ENCODE measurements at places on chromosomes 3 and 15.

GRCh38 chr3:73601481-73601880 is 23.3 kb downstream of the PDZRN3 start:
- DNase-seq = no peak

DNA sequence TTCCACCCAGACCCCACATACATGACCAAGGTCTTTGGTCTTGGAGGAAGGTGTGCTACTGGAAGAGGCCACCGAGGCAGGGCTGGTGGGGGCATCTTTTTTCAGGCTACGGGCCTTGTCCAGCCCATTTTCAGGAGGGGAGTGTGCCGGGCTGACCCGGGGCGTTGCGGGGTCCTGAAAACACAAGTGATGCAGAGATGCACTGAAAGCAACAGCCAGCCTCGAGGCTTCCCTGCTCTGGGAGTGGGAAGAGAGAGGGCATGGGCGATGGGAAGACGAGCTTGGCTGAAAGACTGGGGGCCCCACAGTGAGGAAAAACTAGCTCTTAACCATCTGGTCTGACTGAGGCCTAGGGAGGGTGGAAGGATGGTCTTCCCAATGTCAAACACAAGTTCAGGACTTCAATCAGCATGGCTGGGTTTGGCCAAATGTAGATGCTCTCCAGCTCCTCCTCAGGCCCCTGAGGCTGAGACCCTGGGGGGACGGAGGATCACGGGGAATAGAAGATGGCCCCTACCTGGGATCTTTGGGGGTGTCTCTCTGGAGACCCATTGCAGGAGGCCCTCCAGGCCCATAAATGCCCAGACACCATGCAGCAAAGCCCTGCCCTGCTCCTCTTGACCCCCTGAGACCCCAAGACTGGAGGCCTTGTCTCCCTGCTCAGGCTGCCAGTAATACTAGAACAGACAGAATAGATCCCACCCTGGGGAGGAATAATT is 38.9 kb downstream of the TLE3 start:
- no peak for DNase-seq

- DNase-seq = no peak
Measured at GRCh38 chr3:169841171-169841570, 28.5 kb upstream of the LRRC34 start.

GRCh38 chr3:103693831-103694230 is 1259.0 kb downstream of the ZPLD1 start:
- DNase-seq = no peak

GRCh38 chr3:107988460-107989175 is 102.2 kb downstream of the CD47 start:
- no peak for DNase-seq

DNA sequence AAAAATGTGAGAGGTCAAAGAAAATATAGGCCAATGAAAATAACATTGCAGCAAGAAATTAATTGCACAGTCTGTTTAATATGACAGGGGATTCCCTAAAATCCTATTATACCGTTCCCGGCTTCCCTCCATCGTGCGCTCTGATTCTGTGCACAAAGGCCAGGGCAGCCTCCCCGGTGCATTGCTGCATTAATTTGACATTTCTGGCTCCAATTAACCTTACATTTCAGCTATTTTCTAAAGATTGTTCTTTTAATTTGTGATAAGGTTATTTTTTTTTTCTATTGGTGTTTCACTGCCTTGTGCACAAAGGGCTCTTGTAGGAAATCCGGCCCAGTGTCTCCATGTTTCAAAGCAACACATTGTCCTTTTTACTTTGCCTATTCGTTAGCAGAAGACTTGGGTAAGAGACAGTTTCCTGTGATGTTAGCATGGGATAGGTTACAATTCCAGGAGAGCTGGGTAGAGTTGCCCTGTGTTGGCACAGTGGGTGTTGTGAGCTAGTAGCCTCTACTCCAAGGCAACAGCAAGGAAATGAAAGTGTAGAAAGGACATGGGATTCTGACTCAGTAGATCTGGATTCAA is 257.3 kb upstream of the IGF1R start:
- no peak for DNase-seq

- DNase-seq = no peak
Measured at GRCh38 chr3:191774485-191774884, 313.5 kb downstream of the PYDC2 start.

- peak; percentile 73 for DNase-seq
Measured at GRCh38 chr3:16550676-16551341, 37.3 kb upstream of the RFTN1 start.

- DNase-seq = no peak
Measured at GRCh38 chr3:127025456-127025855, 42.5 kb downstream of the PLXNA1 start.

- no peak for DNase-seq
Measured at GRCh38 chr3:149969110-149969939, 1.4 kb downstream of the PFN2 start.

DNA sequence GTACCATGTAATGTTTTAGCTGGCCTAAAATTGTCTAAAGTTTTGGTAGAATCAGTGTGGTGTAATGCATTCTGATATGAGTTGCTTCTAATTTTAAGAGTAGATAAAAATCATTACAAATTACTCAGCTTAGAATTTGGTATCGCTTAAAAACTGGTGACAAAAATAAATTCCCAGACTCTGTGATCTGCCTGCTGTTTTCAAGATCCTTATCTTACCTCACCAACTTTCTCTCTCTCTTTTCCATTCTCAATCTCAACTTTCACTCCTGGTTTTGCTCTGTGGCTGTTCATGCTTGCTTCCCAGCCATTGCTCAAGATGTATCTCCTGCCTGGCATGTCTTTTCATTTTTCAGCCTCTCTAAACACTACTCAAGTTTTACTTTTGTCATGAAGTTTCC is 45.7 kb downstream of the TCF12 start:
- no peak for DNase-seq

All from stimulated activated CD4-positive, alpha-beta T cell treated with anti-CD3 and anti-CD28 coated beads, Interleukin-2, amount 100 ng/mL, for 48 hours (primary cell).